ENCODE measurements at places on chromosomes 4 and X.

DNA sequence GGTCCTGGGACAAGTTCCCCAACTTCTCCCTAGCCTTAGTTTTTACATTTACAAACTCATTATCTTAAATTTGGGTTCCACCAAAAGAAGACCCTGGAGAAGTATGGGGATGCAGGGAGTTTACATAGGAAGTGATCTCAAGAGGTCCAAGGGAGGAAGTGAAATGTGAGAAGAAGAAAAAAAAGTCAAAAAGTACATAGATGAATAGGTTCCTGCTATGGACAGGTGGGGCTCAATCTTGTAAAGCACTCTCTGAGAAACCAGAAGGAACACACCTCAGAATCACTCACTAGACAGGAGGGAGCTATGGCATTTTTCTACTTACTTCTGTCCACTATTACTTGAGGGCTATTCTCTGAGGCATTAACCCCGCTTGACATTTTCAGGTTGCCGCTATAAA, 56.6 kb downstream of the ARHGAP6 start:
- DNase-seq, result no peak

- DNase-seq, result no peak
Measured at GRCh38 chrX:10062352-10062751, 94.4 kb upstream of the CLCN4 start.

- DNase-seq, result peak; percentile 74
Measured at GRCh38 chrX:109843963-109844751, 111.1 kb upstream of the ACSL4 start.

GRCh38 chr4:2141762-2142451, 82.8 kb downstream of the NAT8L start:
- no peak for DNase-seq

DNA sequence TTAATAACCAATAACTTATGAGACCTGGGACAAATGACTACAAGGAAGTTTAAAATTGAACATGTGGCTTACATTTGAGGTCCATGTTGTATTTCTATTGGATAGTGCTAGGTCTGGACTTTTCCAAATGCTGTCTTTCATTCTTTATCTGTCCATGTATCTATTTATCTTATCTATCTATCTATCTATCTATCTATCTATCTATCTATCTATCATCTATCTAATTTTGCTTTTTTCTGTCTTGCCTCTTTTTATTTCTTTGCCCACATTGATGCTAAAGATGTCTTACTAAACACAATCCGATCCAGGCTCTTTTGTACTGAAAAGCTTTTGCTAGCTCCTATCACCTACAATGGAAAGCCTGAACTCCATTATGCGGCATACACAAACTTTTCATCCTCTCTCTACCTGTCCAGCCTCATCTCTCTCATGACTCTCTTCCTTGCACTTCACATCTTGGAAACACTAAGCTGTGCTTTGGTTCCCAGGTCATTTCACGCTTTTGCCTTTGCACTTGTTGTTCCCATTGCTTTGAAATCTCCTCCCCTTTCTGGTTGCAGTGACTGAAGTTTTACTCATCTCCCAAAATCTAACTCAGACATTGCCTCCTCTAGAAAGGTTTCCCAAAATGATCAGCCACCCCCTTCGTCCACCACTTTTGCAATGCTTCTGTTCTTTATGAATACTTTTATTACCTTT, 107.2 kb downstream of the SYNPO2 start:
- DNase-seq, result no peak

GRCh38 chr4:124167602-124168001, 544.9 kb downstream of the ANKRD50 start:
- DNase-seq, result no peak

GRCh38 chr4:140176735-140177134, 22.8 kb upstream of the MAML3 start:
- no peak for DNase-seq

- DNase-seq, result no peak
Measured at GRCh38 chr4:145904413-145905177, 34.0 kb downstream of the ZNF827 start.

GRCh38 chr4:151676301-151676700, 84.5 kb downstream of the GATB start:
- DNase-seq, result peak; percentile 76

- DNase-seq, result peak; percentile 47
Measured at GRCh38 chr4:139734201-139734874, 68.7 kb downstream of the MGST2 start.

- DNase-seq, result no peak
Measured at GRCh38 chr4:8590546-8590880, 2.1 kb upstream of the CPZ start.

DNA sequence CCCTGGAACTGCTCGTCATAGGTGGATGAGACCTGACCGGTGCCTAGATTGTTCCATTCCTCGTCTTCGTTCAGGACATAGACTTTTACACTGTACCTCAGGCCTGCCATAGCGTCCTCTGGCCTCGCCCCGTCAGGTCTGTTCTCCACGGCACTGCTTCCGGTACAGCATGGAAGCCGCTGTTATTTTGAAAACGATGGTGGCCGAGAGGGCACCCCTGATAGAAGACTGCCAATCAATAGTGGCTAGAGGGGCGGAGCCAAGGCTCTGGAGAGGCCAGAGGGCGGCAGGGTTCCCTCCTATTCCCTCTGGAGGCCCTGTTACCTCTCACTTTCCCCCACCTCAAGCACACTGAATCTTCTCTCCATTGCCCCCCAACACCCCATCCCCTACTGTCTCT, at the start of gene PPP4R3C:
PPP4R3C (minus strand) TSS at position 155 of the 400 bp plus-strand sequence; CDS start at position 110, 45 bp downstream.
- DNase-seq, result no peak

GRCh38 chrX:10110984-10111363, 45.8 kb upstream of the CLCN4 start:
- no peak for DNase-seq

DNA sequence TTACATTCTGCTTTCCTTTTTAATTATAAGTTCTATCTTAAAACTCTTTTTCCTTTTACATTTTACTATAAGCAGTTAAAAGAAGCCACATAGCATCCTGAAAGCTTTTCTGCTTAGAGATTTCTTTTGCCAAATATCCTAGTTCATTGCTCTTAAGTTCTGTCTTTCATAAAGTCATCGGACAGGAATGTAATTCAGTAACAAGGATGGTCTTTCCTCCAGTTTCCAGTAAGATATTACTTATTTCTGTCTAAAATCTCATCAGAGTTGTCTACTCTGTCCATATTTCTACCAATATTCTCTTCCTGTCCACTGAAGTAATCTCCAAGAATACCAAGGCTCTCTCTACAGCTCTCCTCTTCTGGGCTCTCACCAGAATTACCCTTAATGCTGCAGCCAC, 37.5 kb upstream of the ADH1C start:
- DNase-seq, result no peak

- no peak for DNase-seq
Measured at GRCh38 chr4:24229978-24230377, 340.1 kb upstream of the PPARGC1A start.

- DNase-seq, result no peak
Measured at GRCh38 chr4:6205567-6205931, 5.2 kb upstream of the JAKMIP1 start.

GRCh38 chrX:109658391-109658790, 33.4 kb upstream of the KCNE5 start:
- no peak for DNase-seq

DNA sequence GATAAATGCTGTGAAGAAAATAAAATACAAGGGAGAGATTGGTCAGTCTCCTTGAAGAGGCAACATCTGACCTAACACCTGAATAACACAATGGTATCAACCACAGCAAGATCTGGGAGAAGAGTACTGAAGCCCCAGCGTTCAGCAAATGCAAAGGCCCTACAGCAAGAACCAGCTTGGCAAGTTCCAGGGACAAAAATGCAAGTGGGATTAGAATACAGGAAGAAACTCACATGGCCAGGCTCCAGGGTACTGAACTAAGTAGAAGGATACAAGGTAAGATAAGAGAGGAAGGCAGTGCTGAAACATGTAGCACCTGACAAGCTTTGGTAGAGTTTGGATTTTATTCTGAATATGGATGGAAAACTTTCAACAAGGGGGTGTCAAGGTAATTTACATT, 3.6 kb downstream of the SMIM14 start:
- DNase-seq, result no peak

DNA sequence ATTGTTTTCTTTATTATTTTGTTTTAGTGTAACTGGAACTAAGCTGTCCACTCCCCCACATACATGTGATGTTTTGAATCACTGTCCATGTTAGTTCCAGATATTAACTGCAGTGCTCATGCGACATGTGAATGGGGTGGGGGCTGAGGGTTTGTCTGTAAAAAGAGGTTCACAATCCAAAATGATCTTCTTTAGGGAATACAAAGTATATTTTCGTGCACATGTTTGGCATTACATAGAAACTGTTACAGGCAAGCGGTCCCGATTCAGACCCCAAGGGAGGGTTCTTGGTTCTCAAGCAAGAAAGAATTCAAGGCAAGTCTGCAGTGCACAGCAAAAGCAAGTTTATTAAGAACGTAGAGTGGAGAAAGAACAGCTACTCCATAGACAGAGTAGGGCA, 296.5 kb upstream of the CLNK start:
- no peak for DNase-seq

GRCh38 chrX:57905141-57905540, 5.1 kb downstream of the ZXDA start:
- no peak for DNase-seq

DNA sequence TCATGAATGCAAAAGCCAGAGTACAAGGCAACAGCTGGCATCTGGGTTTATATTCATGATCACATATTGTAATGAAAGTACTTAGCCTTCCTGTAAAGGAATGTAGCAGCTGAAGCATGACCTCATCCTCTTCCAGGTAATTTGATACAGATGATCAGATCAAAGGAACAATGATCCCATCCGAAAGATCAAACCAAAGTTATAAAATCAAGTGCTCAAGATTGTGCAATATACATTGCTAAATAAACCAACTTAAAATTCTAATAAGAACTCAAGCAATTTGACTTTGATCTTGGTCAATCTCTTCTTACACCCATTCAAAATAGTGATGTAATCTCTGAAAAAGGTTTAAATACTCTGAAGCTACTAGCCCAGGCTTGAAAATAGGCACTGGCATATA, 113.1 kb upstream of the INPP4B start:
- no peak for DNase-seq

- peak; percentile 0 for DNase-seq
Measured at GRCh38 chr4:172042714-172043114, 229.5 kb downstream of the GALNTL6 start.

DNA sequence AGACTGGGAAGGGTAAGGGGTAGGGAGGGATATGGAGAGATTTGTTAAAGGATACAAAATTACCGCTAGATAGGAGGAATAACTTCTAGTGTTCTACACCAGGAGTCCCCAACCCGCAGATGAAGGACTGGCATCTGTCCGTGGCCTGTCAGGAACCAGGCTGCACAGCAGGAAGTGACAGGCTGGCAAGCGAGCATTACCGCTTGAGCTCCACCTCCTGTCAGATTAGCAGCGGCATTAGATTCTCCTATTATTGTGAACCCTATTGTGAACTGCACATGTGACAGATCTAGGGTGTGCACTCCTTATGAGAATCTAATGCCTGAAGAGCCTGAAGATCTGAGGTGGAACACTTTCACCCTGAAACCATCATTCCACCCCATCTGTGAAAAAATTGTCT, 27.9 kb upstream of the BBS7 start:
- no peak for DNase-seq

- DNase-seq, result no peak
Measured at GRCh38 chrX:102978594-102978993, 41.5 kb downstream of the RAB40AL start.

- DNase-seq, result no peak
Measured at GRCh38 chr4:7738458-7739076, 201.1 kb downstream of the AFAP1 start.

GRCh38 chr4:112515198-112516065, 548 bp downstream of the NEUROG2 start:
- DNase-seq, result peak; percentile 44

DNA sequence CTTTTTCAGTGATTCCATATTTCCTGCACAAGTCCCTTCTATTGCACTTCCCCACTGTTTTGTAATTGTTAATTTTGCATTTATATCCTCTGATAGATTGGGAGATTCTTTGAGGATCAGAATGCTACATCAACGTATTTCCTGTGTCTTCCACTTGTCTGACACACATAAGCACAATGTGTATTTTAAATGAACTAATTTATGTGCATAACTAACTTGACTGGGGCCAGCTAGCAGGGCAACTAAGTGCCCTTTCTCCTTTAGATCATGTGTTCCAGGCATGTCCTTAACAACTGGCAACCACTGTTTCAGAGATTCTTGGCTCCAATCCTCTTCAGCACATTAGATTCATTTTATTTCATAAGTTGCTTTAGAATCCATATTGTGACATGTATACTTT, 15.7 kb upstream of the UCP1 start:
- DNase-seq, result no peak

DNA sequence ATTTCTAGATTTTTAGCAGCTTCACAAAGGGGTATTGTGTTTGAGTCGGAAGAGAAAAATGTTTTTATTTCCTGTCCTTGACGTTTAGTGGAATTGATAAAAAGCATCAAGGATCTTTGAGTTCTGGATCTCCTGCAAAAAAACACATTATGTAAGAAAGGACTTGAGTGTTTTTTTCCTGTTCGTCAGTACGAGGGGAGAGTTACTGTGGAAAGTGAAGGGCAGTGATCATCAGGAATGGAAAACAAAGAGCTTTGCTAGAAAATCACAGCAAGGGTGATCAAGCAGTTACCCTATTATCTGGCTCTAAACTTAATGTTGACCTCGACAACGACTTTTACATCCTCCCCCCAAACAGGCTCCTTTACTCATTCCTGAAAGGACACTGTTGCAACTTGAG, 7.3 kb downstream of the LIMCH1 start:
- no peak for DNase-seq

Measured in NCI-H2171 treated with DMSO at 0.1 percent for 48 hours (cell line).